Osteocyte (in vitro differentiated cells): ENCODE measurements at places on chromosomes 1 and 21. TPM values are rescaled to one million over a fixed set of nuclear protein-coding genes. Genes with fewer than 3 reads are reported as not detected.
A peak's percentile ranks its signal among the peaks of the same experiment; 100 is the strongest.

DNA sequence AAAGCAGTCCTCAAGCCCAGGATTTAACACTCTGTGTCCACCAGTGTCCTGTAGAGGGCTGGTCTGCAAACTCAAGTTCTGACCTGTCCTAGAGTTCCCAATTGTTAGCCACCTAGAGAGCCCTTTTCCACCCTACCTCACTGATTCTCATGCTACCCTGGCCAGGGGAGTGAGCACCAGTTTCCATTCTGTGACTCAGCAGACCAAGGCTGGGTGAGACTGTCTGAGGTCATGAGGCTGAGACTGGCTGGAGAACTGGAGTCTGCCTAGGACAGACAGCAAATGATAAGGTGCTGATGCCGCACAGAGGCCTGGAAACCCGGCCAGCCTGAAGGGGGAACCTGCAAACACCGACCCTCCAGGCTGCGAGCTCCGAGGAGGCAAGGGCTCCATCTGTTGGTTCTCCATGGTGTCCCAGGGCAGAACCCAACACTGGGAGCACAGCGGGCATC lies 13.7 kb downstream of the GLIS1 start:
- no peak overlapping the region for H3K27ac ChIP-seq
- H3K4me3 ChIP-seq, result no peak overlapping the region
- peaks cover 65% of the 10 kb centered on the region for H3K4me1 ChIP-seq
- no peaks in the 10 kb centered on the region for H3K27me3 ChIP-seq
- DNase-seq, result no peak

The SLC6A9 gene
- total RNA-seq, result 49.4 and 51.6 TPM in 2 replicates

GRCh38 chr1:171062902-171063301 lies 27.8 kb upstream of the FMO3 start:
- no peaks in the 10 kb centered on the region for H3K4me1 ChIP-seq
- no peaks in the 10 kb centered on the region for H3K36me3 ChIP-seq
- no peak overlapping the region for H3K27ac ChIP-seq

DNA sequence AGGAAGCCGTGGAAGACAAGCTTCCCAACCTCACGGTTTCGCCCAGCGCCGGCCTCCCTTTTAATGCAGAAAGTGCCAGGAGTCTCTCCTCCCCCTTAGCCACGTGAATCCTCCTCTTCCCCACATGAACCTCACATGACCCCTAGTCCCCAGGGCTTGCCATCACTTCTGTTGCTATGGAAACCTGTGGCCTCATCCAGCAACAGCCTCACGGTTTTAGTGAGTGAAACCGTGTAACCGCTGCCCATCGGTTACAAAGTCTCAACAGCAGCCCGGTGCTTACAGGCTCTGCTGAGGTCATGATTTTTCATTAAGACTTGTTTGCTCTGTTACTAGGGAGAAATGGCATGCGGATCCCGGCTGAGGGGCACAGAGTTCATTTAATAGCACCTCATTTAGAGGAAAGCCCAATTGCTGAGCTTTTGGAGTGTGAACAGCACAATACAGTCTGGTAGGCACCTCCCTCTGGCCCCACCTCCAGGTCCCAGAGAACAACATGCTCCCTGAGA lies 143.2 kb upstream of the BACE2 start:
- no peak overlapping the region for H3K4me3 ChIP-seq
- H3K27ac ChIP-seq, result no peak overlapping the region
- H3K36me3 ChIP-seq, result no peaks in the 10 kb centered on the region
- no peaks in the 10 kb centered on the region for H3K4me1 ChIP-seq
- DNase-seq, result no peak
- no peaks in the 10 kb centered on the region for H3K27me3 ChIP-seq

GRCh38 chr1:166999075-166999474 lies 10.0 kb downstream of the MAEL start:
- H3K36me3 ChIP-seq, result no peaks in the 10 kb centered on the region
- no peak for DNase-seq
- H3K4me1 ChIP-seq, result no peaks in the 10 kb centered on the region
- peaks cover 40% of the 10 kb centered on the region for H3K27me3 ChIP-seq

DNA sequence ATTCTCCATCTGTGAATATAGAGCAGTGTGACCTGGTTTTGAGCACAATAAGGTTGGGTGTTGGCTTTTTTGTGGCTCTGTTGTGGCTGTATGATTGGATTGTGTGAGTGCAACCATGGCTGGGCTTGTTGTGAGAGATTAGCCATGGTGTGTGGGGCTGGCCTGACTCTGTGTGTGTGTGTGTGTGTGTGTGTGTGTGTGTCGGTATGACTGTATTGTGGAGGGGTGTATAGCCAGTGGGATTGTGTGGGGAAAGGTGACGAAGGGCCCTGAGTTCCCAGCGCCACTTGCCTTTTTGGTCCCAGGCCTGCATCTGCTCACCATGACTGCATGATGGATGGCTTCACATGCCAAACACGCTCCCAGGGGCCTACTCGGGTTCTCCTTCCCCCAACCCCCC lies 5.9 kb upstream of the SLC6A9 start:
- no peaks in the 10 kb centered on the region for H3K36me3 ChIP-seq
- no peak overlapping the region for H3K4me3 ChIP-seq
- H3K4me1 ChIP-seq, result peaks cover 11% of the 10 kb centered on the region
- DNase-seq, result no peak

- H3K4me1 ChIP-seq, result no peaks in the 10 kb centered on the region
- H3K4me3 ChIP-seq, result no peak overlapping the region
- H3K36me3 ChIP-seq, result no peaks in the 10 kb centered on the region
- no peaks in the 10 kb centered on the region for H3K27me3 ChIP-seq
- no peak for DNase-seq
Measured at GRCh38 chr1:18705811-18706210, 75.2 kb downstream of the PAX7 start.

The RLF gene
- total RNA-seq, result 14.0 TPM in 2 replicates

The FAM72D gene
- total RNA-seq, result 0.73 and 1.0 TPM in 2 replicates

DNA sequence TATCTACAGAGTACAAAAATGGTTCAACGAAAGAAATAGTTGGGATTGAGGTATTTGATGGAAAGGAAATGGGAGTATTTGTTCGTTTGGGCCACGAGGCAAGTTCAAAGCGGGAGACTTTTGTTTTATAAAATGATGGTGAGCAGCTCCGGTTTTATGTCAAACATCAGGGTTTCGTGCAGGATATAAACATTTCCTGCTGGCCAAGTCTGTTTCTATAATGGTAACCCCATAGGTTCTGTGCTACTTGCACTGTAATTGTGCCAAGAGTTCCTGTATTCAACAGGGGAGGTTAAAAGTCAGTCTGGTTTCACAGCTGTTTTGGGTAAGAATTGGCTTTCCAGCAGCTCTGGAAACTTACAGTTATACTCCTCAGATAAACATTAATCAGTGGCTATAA lies 290.3 kb upstream of the NRIP1 start:
- no peak overlapping the region for H3K4me3 ChIP-seq
- H3K27me3 ChIP-seq, result no peaks in the 10 kb centered on the region
- DNase-seq, result no peak
- no peaks in the 10 kb centered on the region for H3K4me1 ChIP-seq
- no peak overlapping the region for H3K27ac ChIP-seq

GRCh38 chr1:150221552-150221951 lies 14.4 kb downstream of the ANP32E start:
- H3K4me3 ChIP-seq, result no peak overlapping the region
- no peaks in the 10 kb centered on the region for H3K27me3 ChIP-seq
- no peak for DNase-seq
- no peak overlapping the region for H3K27ac ChIP-seq

DNA sequence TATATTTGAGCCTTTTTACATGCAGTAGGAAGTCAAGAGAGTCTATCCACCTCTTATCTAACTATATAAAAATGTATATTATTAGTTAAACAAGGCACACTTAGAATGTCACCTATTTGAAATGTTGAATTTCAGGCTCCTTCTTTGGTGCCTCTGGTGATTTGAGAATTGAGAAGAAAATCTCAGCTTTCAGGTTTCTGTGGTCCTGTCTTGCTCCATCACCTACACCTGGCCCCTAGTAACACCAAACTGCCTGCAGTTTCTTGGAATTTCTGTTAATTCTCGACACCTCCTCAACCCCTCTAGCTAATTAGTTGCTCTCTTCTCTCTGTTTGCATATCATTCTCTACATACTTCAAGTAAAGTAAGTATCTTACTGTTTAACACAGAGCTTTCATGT lies 54.9 kb upstream of the WNT2B start:
- peaks cover 15% of the 10 kb centered on the region for H3K4me1 ChIP-seq
- H3K27ac ChIP-seq, result no peak overlapping the region
- H3K36me3 ChIP-seq, result peaks cover 48% of the 10 kb centered on the region
- H3K27me3 ChIP-seq, result no peaks in the 10 kb centered on the region
- DNase-seq, result no peak

- H3K27me3 ChIP-seq, result no peaks in the 10 kb centered on the region
- no peak overlapping the region for H3K27ac ChIP-seq
- no peak overlapping the region for H3K4me3 ChIP-seq
- no peak for DNase-seq
Measured at GRCh38 chr1:2560299-2561073, 4.3 kb downstream of the TNFRSF14 start.

DNA sequence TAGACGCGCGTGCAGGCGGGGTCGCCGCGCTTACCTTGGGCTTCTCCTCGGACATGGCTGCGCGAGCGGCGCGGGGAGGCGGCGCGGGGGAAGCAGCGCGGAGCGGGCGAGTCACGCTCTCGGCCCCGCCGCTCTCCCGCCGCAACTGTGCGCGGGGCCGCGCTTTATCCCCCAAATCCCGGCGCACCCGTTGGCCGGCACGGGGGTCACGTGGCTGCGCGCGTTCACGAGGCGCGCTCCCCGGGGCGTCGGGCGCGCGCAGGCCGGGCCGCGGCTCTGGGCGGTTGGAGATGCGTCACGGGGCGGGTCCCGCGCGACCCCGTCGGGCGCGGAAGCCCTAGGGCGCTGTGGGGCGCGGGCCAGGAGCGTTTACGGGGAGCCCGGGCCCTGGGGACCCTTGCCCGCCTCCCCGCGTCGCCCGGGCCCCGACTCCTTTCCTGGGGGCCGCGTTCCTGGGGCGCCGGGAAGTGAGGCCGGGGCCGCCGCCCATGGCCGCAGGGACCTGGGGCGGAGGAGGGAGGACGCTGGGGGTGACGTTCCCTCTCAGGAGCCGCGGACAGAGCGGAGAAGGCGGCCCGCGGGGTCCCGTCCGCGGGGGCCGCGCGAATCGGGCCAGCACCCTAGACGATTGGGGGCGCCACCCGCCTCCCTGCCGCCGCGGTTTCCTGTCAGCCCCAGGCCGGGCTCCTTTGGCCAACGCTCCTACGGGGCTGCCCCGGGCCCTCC lies at the start of gene SUMO3:
Gene SUMO3 (minus strand): TSS at position 149 of the 726 bp plus-strand sequence. CDS start 94 bp downstream, at position 55.
- no peaks in the 10 kb centered on the region for H3K27me3 ChIP-seq
- H3K4me3 ChIP-seq, result peak within 1 kb of the TSS; percentile 66
- H3K27ac ChIP-seq, result peak within 1 kb of the TSS; percentile 47
- DNase-seq, result peak; percentile 94

The SNX7 gene
- total RNA-seq, result 41.7 and 44.7 TPM in 2 replicates

- no peak overlapping the region for H3K27ac ChIP-seq
- no peaks in the 10 kb centered on the region for H3K27me3 ChIP-seq
- no peaks in the 10 kb centered on the region for H3K4me1 ChIP-seq
- no peak for DNase-seq
- no peak overlapping the region for H3K4me3 ChIP-seq
Measured at GRCh38 chr1:106995970-106996369, 60.5 kb upstream of the PRMT6 start.

DNA sequence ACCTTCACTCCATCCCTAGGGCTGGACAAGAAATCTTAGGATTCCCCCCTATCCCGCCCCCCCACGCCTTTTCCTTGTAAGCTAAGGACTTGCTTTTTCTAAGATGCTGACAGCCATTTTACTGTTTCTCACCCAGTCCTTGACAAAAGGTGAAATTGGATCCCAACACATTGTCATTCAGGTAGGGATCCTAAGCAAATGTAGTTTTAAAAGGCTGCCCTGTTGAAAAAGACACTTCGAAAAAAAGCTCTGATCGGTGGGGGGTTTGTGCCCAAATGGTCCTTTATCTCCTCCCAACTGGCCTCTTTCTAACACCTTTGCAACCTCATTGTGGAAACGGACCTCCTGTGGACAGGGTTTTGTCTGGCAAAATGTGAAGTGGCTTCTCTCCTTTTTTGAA lies 2.9 kb downstream of the CACHD1 start:
- H3K36me3 ChIP-seq, result no peaks in the 10 kb centered on the region
- DNase-seq, result no peak
- no peak overlapping the region for H3K4me3 ChIP-seq
- H3K27me3 ChIP-seq, result peaks cover 10% of the 10 kb centered on the region
- no peak overlapping the region for H3K27ac ChIP-seq
- peaks cover 32% of the 10 kb centered on the region for H3K4me1 ChIP-seq

DNA sequence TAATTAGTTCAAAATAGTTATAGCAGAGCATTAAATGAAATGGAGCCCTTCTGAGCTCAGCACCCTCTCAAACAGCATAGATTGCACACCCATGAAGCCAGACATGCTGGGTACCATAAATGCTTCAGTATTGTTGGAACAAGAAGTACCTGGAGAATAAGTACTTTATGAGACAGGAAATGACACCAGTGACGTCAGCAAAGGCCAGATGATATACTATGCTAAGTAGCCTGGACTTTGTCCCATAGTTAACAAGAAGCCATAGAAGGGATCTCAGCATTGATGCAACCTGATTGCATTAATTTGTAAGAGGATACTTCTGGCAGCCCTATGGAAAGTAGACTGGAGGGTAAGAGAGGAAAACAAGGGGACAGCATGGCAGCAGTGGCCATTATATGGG lies 16.3 kb upstream of the GADD45A start:
- H3K4me3 ChIP-seq, result no peak overlapping the region
- no peaks in the 10 kb centered on the region for H3K36me3 ChIP-seq
- H3K4me1 ChIP-seq, result peaks cover 5% of the 10 kb centered on the region
- H3K27me3 ChIP-seq, result no peaks in the 10 kb centered on the region
- H3K27ac ChIP-seq, result no peak overlapping the region
- no peak for DNase-seq
